Panc1 (cell line): ENCODE measurements at places on chromosomes 11 and 22. TPM values are rescaled to one million over a fixed set of nuclear protein-coding genes. Genes with fewer than 3 reads are reported as not detected.

GRCh38 chr22:35217527-35217926 is 39.8 kb upstream of the HMGXB4 start:
- H3K36me3 ChIP-seq, result no peaks in the 10 kb centered on the region
- H3K27ac ChIP-seq, result no peak overlapping the region
- DNase-seq, result no peak
- no peak overlapping the region for H3K4me3 ChIP-seq

DNA sequence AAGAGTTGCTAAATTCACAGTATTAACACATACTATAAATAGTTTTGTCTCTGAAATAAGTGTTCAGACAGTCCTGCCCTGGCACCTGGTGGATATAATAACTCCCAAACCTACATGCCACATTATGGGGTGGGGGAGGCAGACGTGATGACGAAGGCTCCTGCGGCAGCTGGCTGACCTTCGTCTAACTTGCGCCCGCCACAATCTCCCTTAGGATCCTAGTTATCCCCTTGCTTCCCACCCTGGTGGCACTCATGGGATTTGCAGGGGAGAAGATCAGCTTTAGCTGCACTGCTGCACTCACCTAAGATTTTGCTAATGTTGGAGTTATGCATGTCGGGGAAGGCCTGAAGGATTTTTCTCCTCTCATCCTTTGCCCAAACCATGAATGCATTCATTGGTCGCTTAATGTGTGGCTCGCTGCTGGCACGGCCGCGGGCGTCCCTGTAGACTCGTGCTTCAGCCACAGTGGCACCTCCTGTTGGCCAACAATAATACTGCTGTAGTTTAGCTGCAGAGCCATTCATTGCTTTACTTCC is 367.6 kb downstream of the SOX6 start:
- no peak for DNase-seq
- no peaks in the 10 kb centered on the region for H3K4me1 ChIP-seq
- no peak overlapping the region for H3K4me3 ChIP-seq
- H3K27me3 ChIP-seq, result no peaks in the 10 kb centered on the region

Gene OR8K3
- total RNA-seq, result not detected

Gene HBB
- 0.72 TPM for total RNA-seq
